Right renal cortex interstitium (tissue), 3 donors: ENCODE measurements at places on chromosomes 7 and 10. TPM values are rescaled to one million over a fixed set of nuclear protein-coding genes. Genes with fewer than 3 reads are reported as not detected.

WNT16 gene
- not detected for polyA plus RNA-seq

CACNB2 gene
- 3.6 TPM for polyA plus RNA-seq

POU6F2 gene
- polyA plus RNA-seq, result 0.07 TPM

C10orf105 gene
- 0.06 TPM for polyA plus RNA-seq

RNF32 gene
- polyA plus RNA-seq, result 2.3 TPM

GBX1 gene
- polyA plus RNA-seq, result 0.14 TPM

TM9SF3 gene
- polyA plus RNA-seq, result 215 TPM

NME8 gene
- 0.47 TPM for polyA plus RNA-seq

ZNF804B gene
- 0.46 TPM for polyA plus RNA-seq

AOAH gene
- polyA plus RNA-seq, result 2.9 TPM

RBP3 gene
- 0.08 TPM for polyA plus RNA-seq

NKX2-3 gene
- not detected for polyA plus RNA-seq

GPR26 gene
- polyA plus RNA-seq, result 0.01 TPM

MYH16 gene
- polyA plus RNA-seq, result not detected

PDE1C gene
- 4.4 TPM for polyA plus RNA-seq

DNA sequence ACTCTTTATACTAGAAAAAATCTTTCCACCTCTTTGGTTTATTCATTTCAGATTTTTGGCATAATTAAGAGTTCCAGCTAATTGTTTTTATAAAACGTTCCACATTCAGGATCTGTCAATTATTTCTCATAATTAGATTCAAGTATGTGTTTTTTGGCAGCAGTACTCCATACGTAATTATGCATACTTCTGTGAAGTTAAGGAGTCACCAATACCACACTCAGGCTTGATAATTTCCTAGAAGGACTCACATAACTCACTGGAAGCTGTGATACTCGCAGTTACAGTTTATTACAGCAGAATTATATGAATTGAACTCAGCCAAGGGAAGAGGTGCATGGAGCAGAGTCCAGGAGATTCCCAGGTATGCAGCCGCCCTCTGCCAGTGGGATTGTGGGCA lies 290.5 kb upstream of the AKR1E2 start:
- no peak for DNase-seq

GRCh38 chr7:128888039-128888755 lies 22.3 kb downstream of the KCP start:
- no peak for DNase-seq

DNA sequence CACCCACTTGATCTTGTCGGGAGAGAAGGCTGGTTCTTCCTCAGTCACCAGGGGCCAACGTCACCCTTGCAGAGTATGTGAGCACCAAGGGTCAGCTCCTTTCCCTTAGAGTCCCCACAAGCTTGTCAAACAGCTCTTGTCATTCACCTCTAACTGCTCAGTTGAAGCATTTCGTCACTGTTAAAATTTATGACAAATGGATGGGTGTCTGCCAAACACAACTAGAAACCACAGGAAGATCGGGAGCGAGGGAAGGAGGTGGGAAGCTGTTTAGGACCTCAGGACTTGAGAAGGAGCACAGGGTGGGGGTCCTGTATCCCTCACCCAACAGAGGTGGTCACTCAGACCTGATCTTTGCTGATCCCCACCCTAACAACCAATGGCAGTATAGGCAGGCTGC lies 373.3 kb upstream of the IGFBP3 start:
- DNase-seq, result no peak

- DNase-seq, result no peak
These were observed 29.6 kb upstream of the ZNF273 start for GRCh38 chr7:64873517-64873916.

GRCh38 chr7:95608359-95609173 lies 12.2 kb upstream of the PDK4 start:
- peak; percentile 81 for DNase-seq

GRCh38 chr7:136034132-136034531 lies 57.0 kb upstream of the MTPN start:
- DNase-seq, result no peak

GRCh38 chr10:43372765-43373361 lies 1.4 kb downstream of the FXYD4 start:
- DNase-seq, result no peak

- no peak for DNase-seq
These were observed 90.7 kb upstream of the TMEM26 start for GRCh38 chr10:61543831-61544230.

- no peak for DNase-seq
These were observed 28.5 kb downstream of the CNNM1 start for GRCh38 chr10:99357691-99358090.

- peak; percentile 68 for DNase-seq
These were observed 155.5 kb upstream of the LYZL2 start for GRCh38 chr10:30784897-30785605.

- DNase-seq, result no peak
These were observed 176.4 kb downstream of the DNAJB6 start for GRCh38 chr7:157513162-157513621.

GRCh38 chr10:34504534-34504933 lies 310.6 kb downstream of the PARD3 start:
- no peak for DNase-seq

DNA sequence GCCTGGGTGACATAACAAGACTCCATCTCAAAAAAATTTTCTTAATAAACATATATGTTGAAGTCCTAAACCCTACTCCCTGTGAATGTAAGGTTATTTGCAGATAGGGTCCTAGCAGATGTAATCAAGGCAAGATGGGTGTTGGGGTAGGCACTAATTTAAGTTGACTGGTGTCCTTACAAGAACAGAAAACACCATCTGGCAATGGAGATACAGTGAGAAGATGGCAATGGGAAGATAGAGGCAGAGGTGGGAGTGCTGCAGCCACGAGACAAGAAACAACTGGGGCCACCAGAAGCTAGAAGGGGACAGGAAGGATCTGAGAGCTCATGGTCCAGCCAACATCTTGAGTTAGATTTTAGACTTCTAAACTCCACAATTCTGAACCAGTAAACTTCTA lies 606.4 kb downstream of the CNTNAP2 start:
- DNase-seq, result no peak

DNA sequence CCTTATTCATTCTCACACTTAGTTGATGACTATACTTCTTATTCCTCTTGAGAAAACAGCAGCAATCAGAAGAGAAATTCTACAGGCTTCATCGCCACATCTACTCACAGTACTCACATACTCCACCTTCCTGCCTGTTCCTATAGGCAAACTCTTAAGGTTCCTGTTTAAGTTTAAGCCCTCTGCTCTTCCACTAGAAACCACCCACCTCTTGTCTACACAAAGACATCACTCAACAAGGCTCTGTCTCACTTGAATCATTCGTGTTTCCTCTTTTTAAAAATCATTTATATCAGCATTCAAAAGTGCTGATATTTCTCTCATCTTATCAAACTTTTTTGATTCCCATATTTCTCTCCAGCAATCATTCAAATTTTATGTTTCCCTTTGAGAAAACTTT lies 85.5 kb upstream of the ADO start:
- no peak for DNase-seq

GRCh38 chr10:17506856-17507471 lies 52.6 kb upstream of the ST8SIA6 start:
- DNase-seq, result no peak

DNA sequence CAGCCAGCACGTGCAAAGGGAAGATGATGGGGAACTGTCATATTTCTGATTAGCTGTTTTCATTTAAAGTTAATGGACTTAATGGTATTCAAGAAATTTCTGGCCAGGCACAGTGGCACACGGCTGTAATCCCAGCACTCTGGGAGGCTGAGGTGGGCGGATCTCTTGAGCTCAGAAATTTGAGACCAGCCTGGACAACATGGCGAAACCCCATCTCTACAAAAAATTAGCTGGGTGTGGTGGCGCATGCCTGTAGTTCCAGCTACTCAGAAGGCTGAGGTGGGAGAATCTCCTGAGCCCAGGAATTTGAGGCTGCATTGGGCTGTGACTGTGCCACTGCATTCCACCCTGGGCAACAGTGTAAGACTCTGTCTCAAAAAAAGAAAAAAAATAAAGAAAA lies 18.7 kb downstream of the STN1 start:
- no peak for DNase-seq

DNA sequence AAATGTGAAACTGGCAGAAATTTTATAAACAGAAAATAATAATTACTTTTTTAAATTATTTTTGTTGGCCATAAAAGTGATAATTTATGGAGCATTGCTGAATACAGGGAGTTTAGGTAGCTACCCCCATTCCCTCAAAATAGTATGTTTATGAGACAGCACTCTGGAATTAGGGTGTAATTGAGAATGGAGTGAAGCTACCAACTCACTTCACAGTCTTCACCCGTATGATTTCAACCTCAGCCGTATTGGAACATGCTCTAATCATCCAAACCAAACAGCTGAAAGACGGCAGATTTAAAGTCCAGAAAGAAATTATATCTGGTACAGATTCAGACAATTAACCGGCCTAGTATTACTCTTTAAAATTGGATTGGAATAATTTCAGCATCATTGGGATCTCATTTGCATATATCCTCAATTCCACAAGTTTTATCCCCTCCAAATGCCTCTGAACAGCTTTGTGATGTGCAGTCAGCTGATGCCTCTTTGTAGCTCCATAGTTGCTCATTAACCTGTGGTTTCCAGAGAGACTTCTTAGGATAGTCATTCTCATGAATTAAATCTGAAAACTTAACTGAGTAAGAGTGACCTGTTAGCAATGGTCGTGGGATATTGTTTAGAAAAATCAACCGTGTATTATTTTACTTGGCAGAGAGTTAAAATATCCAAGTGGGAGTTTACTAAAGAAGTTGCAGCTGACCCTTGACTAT lies 59.1 kb upstream of the GJD4 start:
- DNase-seq, result no peak

DNA sequence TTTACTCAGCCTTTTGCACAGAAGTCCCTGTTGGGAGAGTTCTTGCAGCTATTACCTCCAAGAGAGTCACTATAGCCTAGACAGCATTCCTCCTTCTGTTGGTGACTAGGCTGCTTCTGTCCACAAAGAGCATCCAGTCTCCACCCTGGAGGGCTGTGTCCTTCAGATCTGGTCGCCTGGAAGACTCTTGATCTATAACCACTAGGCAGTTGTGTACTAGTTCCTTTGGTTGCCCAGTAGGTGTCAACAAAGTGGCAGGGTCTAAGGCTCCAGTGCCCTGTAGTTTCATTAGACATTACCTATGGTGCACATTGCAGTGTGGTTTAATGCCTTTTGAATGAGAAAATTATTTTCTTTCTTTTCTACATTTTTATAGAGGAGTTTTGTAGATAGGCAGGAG lies 11.3 kb upstream of the AKR1C2 start:
- DNase-seq, result no peak

- DNase-seq, result no peak
These were observed 22.9 kb upstream of the AQP1 start for GRCh38 chr7:30888747-30889146.

- DNase-seq, result no peak
These were observed 128.6 kb upstream of the PTPRZ1 start for GRCh38 chr7:121744319-121744718.

DNA sequence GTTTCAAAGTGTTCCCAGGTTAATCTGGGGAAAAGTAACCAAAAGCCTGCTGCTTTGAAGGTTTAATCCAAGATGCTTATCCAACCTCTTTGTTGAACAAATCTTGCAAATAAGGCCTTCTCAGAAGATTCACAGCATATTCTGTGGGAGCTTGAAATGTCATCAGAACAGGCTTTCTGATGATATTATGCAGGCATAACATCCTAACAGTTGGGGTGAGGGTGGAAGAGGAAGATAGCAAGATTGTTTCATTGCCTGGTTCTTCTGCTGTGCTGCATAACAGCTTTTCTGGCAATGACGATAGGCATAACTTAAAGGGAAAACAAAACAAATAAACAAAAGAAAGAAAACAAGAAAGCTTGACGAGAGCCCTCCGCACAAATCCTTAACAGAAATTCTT lies 217.4 kb downstream of the PHF14 start:
- no peak for DNase-seq

- DNase-seq, result no peak
These were observed 87.4 kb upstream of the RET start for GRCh38 chr10:42989481-42989921.

- DNase-seq, result no peak
These were observed 2.2 kb upstream of the ZNF239 start for GRCh38 chr10:43576580-43576979.

DNA sequence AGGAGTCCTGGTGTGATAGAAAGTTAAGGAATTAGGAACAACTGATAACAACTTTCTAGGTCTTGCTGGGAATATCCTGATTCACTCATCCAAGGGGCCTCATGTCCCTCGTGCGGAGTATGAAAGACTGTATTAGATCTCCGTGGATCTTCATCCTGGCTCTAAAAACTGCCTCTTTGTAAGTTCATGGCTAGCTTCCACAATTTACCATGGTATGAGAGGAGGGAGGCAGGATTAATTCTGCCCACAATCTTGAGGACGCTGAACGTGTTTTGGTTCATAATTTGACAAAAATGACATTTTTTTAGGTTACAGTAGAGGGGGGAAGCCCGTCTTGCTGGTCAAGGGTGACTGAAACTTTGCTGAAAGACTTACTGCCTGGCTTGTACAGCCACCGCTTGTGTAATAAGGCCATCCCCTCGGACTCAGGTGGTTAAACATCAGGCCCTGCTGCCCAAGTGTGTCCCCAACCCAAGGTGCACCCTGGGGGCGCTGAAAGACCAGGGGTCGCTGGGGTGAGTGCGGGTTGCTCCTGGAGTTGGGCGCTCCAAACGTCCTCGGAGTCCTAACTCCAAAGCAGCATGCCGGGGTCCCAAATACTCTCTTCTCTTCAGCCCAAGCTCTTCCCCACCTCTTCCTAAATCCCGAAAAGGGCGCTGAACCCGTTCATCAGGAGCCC lies 733 bp downstream of the HIBADH start:
- DNase-seq, result peak; percentile 34

DNA sequence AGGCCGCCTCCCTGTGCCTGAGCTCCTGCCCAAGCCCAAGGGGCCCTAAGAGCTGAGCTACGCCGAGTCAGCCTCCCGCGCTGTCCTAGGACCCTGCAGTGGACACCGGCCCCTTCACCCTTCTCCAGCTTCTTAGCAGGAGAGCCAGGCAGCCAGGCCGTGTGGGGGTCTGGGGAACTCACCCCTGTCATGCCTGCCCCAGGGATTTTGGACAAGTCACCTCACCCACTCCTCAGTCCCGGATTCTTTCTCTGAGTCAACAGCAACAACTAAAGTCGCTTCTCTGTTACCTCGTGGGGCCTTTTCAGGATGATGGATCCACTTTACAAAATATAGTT lies 79.3 kb downstream of the MKI67 start:
- no peak for DNase-seq

DNA sequence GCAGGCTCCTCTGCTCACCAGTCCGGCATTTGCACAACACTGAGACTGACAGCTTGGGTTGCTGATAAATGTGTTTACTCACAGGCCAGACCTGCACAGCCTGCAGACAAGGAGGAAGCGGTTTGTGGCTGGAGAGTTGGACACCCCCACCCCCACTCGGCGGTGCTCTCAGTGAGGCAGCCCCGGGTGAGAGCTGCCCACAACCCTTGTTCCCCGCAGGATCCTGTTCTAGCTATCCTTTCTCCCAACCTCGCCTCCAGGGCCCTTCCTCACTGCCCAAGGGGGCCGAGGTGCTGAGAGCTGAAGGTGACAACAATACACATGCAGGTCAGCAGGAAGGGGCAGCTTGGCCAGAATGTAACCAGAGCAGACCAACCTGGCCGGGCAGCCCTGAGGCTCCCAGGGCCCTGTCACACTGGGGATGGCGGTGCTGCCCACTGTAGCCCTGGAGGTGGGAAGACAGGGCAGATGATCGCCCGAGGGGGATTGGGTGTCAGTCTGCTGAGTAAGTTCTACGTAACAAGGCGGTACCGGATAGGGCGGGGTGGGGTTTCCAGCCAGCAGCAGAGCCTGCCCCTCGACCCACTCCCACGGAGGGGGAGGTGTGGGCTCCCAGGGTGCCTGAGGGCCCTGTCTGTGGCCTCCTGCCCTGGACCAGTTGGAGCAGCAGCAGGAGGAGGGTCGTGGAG lies 2.1 kb upstream of the ADAM8 start:
- no peak for DNase-seq

- DNase-seq, result no peak
These were observed 81.1 kb downstream of the RUNDC3B start for GRCh38 chr7:87709258-87709657.
